ENCODE measurements at places on chromosomes 12 and 14.

DNA sequence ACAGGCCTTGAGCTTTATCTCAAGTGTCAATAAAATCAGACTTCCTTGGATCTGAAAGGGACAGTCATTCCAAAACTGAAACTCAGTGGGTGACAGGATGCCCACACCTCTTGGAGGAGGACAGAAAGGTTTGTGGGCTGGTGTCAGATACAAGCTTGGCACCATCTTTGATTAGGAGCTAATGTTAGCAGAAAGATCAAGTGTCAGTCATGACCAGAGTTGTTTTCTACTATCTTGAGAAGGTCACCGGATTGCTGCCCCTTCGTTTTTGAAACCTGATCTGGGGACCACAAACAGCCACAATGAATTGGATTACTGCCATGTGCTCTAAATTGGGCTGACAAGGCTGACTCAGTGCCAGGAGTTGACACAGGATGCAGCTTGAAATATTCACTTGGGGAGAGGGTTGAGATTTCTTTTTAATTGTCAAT lies 88.3 kb downstream of the OTOGL start:
- no peak for DNase-seq

- DNase-seq, result no peak
These were observed 30.5 kb downstream of the BCL11B start for GRCh38 chr14:99241325-99242010.

DNA sequence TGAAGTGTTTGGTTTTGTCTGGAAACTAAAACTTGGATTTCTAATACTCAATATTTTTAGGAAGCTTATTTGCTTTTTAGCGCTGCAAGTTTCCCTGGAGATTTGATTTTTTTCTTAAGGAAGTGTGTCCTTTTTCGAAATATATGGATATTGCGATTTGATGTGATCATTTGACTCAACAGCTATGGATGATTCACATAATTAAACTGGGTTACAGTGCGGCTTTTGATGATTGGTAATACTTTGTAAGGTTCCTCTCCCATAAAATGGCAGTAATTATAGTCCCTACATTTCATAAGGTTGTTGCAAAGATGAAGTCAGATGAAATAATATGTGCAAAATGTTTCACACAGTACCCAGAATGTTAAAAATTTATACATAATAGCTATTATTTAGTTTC lies 13.1 kb downstream of the LDHB start:
- DNase-seq, result no peak

- DNase-seq, result no peak
These were observed 68.6 kb downstream of the TAOK3 start for GRCh38 chr12:118304093-118304492.

GRCh38 chr14:85572845-85573244 lies 42.9 kb downstream of the FLRT2 start:
- no peak for DNase-seq
